ENCODE measurements at places on chromosomes 16 and 17.

- H3K27me3 ChIP-seq, result no peaks in the 10 kb centered on the region
- H3K4me1 ChIP-seq, result no peaks in the 10 kb centered on the region
- H3K27ac ChIP-seq, result peak overlapping the region; percentile 63
- peak overlapping the region; percentile 93 for H3K4me3 ChIP-seq
- peak; percentile 31 for DNase-seq
- no peaks in the 10 kb centered on the region for H3K36me3 ChIP-seq
Observed at GRCh38 chr16:48608871-48609651, 919 bp downstream of the N4BP1 start.

GRCh38 chr17:14499976-14500375, 199.1 kb downstream of the HS3ST3B1 start:
- H3K27me3 ChIP-seq, result no peaks in the 10 kb centered on the region
- no peak for DNase-seq
- no peak overlapping the region for H3K4me3 ChIP-seq
- H3K36me3 ChIP-seq, result no peaks in the 10 kb centered on the region
- H3K4me1 ChIP-seq, result no peaks in the 10 kb centered on the region

DNA sequence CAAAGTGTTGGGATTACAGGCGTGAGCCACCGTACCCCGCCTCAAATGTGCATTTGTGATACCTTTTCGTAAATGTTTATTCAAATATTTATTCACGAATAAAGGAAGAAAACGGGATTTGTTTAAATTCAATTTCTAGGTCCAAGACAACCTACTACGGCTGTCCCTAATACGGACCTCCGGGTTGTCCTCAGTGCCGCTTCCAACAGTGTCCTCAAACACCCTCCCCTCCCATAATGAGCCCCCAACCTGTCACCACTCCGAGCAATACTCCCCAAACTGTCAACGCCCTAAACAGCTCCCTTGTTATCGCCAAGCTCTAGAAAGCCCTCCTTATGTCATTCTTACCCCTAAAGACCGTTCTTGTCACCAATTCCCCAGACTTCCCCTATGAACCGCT, 539 bp upstream of the GABARAPL2 start:
- peak overlapping the region; percentile 89 for H3K4me3 ChIP-seq
- H3K27ac ChIP-seq, result peak overlapping the region; percentile 34
- H3K4me1 ChIP-seq, result peaks cover 13% of the 10 kb centered on the region
- peaks cover 2% of the 10 kb centered on the region for H3K36me3 ChIP-seq
- no peaks in the 10 kb centered on the region for H3K27me3 ChIP-seq

- no peak for DNase-seq
- no peaks in the 10 kb centered on the region for H3K36me3 ChIP-seq
- peaks cover 21% of the 10 kb centered on the region for H3K27me3 ChIP-seq
- no peaks in the 10 kb centered on the region for H3K4me1 ChIP-seq
- H3K4me3 ChIP-seq, result no peak overlapping the region
Observed at GRCh38 chr17:43918026-43918389, 10.7 kb upstream of the MPP2 start.

- DNase-seq, result no peak
- H3K36me3 ChIP-seq, result no peaks in the 10 kb centered on the region
- H3K4me1 ChIP-seq, result no peaks in the 10 kb centered on the region
- H3K27ac ChIP-seq, result no peak overlapping the region
Observed at GRCh38 chr17:80111702-80112470, 10.5 kb downstream of the GAA start.

DNA sequence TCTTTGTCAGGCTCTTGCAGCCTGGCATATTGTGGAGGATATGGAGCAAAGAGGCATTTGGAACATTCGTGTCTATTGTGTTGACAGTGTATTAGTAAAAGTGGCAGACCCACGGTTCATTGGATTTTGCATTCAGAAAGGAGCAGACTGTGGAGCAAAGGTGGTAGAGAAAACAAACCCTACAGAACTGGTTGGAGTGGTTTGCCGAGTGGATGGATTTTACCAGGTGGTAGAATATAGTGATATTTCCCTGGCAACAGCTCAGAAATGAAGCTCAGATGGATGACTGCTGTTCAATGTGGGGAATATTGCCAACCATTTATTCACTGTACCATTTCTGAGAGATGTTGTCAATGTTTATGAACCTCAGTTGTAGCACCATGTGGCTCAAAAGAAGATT, 44.5 kb downstream of the EFCAB13 start:
- no peak overlapping the region for H3K27ac ChIP-seq
- no peak for DNase-seq
- no peaks in the 10 kb centered on the region for H3K27me3 ChIP-seq
- no peak overlapping the region for H3K4me3 ChIP-seq
- H3K36me3 ChIP-seq, result no peaks in the 10 kb centered on the region

- H3K27ac ChIP-seq, result no peak overlapping the region
- no peak for DNase-seq
- no peaks in the 10 kb centered on the region for H3K36me3 ChIP-seq
- H3K4me3 ChIP-seq, result peak overlapping the region; percentile 92
- H3K27me3 ChIP-seq, result no peaks in the 10 kb centered on the region
Observed at GRCh38 chr16:15434079-15434424, 336 bp upstream of the BMERB1 start.

GRCh38 chr17:78652913-78653312, 75.7 kb upstream of the DNAH17 start:
- no peak for DNase-seq
- no peaks in the 10 kb centered on the region for H3K36me3 ChIP-seq
- peaks cover 9% of the 10 kb centered on the region for H3K27me3 ChIP-seq
- no peak overlapping the region for H3K27ac ChIP-seq
- H3K4me1 ChIP-seq, result no peaks in the 10 kb centered on the region
- no peak overlapping the region for H3K4me3 ChIP-seq

GRCh38 chr17:71427801-71428200, 693.0 kb upstream of the SOX9 start:
- H3K27ac ChIP-seq, result no peak overlapping the region
- H3K4me3 ChIP-seq, result no peak overlapping the region
- H3K4me1 ChIP-seq, result peaks cover 2% of the 10 kb centered on the region
- no peaks in the 10 kb centered on the region for H3K27me3 ChIP-seq

DNA sequence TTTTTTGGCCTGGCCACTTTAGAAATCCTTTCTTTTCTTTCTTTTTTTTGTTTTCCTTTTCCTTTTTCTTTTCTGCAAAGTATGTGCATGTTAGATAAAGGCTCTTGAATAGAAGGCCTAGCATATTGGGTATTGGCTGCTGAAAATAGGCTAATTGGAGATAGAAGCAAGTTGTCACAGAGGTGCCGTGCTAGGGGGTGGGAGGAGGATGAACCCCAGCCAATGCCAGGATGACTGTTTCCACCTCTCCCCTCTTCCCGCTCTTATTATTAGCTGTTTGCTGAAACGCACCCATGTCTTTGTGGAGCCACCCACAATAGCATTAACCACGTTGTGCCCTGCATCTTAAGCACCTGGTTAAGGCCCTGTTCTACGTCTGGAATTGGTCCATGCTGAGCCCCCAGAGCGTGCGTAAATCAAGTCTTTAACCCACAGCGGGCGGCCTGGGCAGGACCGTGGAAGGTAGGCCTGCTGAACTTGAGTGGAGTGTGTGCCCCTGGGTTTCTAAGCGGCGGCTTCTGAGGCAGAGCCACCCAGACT, 123.6 kb downstream of the MSI2 start:
- no peaks in the 10 kb centered on the region for H3K27me3 ChIP-seq
- H3K4me1 ChIP-seq, result no peaks in the 10 kb centered on the region
- no peak overlapping the region for H3K27ac ChIP-seq

- H3K4me1 ChIP-seq, result no peaks in the 10 kb centered on the region
- H3K36me3 ChIP-seq, result no peaks in the 10 kb centered on the region
- no peaks in the 10 kb centered on the region for H3K27me3 ChIP-seq
- H3K27ac ChIP-seq, result no peak overlapping the region
- H3K4me3 ChIP-seq, result no peak overlapping the region
Observed at GRCh38 chr17:11244776-11245175, 3.8 kb downstream of the SHISA6 start.
